ENCODE measurements at places on chromosomes 5 and 9.

DNA sequence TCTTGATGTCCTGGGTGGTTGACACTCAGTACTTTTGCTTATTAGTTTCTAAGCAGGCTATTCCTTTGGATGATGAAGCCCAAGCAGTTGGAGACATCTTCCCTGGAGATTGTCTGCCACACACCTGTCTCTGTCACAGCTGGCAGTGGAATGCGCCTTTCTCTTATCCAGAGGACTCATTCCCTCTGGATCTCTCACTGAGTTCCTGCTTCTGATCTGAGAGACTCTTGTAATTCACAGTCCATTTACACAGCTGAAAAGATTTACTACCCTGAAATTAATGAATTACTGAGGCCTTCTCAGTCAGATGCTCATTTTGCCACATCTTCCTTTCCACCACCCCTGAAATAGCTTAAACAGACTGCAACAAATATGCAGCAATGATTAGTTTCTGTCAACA, 15.9 kb downstream of the TAL2 start:
- DNase-seq, result no peak

DNA sequence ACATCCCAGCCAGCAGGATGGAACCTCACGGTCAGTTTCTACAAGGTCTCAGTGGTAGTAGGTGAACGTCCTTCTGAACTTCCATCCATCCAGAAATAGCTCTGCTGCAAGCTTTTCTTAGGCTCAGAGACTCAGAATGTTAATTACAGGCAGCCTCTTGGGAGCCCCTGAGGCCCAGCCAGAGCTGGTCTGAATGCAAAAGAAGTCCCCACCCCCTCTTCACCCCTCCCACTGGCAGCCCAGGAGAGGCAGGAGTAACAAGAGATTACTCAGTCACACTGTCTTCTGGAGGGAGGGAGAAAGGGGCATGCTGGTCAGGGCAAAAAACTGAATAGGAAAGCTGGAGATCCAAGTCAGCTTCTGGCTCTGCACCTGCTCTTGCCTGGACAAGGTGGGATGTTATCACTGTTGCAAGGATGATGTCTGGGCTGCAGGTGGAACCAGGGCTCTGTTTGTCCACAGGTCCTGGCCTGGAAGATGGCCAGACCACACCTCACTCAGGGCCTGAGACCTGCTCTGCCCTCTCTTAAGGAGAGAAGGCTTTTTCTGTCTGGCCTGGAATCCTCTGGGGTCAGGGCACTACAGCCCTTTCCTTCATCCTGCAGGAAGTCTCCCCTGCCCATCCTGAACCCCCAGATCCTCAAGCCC, 9.1 kb downstream of the ENHO start:
- no peak for DNase-seq

GRCh38 chr9:129640871-129641749, 841 bp downstream of the ASB6 start:
- DNase-seq, result peak; percentile 17

GRCh38 chr9:90107726-90108655, 503.2 kb downstream of the GADD45G start:
- DNase-seq, result peak; percentile 58

DNA sequence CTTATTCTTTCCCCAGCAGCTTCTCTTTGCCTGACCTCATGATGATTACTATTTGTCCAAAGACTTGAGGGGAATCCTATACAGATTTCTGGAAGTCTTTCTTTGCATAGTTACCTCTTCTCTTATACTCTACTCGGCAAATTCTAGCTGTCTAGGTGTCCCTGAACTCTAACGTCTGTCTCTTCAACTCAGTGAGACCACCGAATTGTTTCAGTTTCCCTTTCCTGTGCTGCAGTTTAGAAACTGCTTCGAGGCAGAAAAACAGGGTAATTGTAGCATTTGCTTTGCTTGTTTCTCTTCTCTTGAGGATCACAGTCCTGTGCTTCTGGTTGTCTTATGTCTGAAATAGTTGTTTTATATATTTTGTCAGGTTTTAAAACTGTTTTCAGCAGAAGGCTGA, 14.8 kb downstream of the LVRN start:
- peak; percentile 6 for DNase-seq

DNA sequence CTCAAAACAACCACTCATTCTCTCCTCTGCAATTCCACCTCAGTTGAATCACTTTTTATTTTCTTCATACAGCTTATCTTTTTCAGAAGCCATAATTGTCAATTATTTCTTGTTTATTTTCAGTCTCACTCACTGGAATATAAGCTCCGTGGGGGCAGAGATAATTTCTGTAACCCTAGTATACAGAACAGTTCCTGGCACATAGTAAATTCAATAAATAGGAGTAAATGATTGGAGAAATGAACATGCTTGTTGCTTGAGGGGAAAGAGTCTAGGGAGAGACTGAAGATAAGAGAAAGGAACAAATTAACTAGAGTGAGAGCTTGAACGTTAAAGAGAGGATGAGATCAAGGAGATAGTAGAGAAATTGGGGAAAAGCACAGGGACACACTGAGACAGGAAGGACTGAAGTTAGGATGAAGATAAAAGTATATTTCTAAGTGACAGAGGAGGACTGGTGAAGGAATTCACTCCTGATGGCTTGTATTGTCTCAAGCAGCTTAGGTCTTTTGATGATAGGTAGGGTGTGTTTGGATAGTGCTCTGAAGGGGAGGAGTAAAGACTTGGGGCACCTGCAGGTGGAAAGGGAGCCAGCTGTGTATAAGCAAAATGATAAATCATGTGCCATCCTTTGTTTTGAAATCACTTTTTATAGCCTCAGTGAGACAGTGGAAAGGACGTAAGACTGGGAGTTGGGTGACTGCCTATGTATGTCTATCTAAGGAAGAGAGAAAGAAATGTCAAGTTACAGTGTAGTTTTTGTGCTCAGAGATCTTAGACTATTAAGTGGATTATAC, 2.2 kb downstream of the NAA35 start:
- no peak for DNase-seq

DNA sequence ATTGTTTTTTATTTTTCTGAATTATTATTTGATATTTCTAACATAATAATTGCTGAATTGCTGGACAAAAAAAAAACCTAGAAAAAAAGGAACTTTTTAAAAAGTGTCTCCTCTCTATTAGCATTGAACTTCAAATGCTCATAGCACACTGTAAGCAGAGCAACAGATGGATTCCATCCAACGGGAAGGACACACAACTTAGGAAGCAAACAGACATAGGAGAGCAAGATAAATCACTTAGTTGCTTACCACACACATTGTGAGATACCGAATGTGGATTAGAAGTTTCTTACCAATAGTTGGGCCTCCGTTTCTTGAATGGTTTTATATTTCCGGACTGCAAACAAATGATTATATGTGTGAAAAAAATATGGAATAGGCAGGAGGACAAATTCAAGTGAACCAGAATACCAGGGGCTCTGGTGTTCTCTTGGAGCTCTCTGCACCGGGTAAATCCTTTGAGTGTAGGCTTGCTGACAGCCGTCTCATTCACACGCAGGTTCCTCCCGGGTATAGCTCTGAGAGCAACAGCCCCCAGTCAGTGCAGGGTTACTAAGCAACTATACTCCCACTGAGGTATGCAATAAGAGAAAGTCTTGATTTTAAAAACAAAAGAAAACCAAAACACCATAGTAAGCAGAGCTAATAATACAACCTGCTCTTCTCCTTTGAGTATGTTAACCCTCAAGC, 217.6 kb downstream of the TMEM167A start:
- DNase-seq, result peak; percentile 28

GRCh38 chr9:79568337-79569101, 3.2 kb upstream of the TLE4 start:
- no peak for DNase-seq

GRCh38 chr5:133456933-133457402, 155.4 kb downstream of the FSTL4 start:
- no peak for DNase-seq

DNA sequence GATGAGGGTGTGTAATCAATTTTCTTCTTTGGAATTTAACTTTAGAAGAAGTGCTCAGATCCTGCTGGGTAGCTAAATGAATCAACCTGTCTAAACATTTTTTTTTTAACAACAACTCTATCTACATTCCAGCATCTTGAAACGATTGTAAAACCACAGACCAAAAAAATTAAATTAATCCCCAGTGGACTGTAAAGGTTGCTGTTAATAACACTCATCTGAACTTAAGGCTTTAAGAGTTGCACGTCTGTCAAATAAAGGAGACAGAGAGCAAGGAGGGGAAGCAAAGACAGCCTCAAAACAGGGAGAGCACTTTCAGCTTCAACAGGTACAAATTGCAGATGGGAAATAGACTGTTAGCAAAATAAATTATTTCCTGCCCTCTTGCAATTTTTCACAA, 548.5 kb downstream of the DTWD2 start:
- DNase-seq, result no peak

DNA sequence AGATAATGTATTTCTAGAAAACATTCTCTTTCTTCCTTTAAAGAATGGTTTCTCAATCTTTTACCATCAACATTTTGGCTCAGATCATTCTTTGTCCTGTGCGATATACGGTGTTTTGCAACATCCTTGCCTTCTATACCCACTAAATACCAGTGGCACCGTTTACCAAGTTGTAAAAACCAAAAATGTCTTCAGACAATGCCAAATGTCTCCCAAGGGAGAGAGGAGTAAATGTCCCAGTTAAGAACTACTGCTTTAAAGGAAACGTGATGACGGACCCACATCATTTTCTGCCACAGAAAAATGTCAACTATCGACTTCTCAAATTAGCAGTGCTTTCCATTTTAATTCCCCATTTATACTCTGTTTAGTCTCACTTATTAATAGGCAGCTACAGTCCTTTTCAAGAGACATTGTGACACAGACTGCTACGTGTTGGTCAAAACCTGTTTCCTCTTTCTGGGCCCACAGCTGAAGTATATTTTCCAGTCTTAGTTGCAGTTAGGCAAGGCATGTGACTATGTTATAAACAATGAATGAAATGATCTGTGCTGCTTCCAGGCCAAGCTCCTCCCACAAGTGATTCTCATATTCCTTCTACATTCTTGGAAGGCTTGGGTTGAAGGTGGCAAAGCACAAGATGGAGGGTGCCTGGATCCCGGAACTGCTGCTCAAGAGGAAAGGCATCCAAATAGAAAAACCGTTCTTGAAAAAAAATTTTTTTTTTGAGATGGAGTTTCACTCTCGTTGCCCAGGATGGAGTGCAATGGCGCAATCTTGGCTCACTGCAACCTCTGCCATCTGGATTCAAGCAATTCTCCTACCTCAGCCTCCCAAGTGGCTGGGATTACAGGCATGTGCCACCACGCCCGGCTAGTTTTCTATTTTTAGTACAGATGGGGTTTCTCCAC, 8.8 kb downstream of the PRXL2C start:
- peak; percentile 87 for DNase-seq

- no peak for DNase-seq
These were observed 50.7 kb downstream of the CDKN2A start for GRCh38 chr9:21943464-21943863.

GRCh38 chr5:125883223-125883622, 540.0 kb upstream of the GRAMD2B start:
- no peak for DNase-seq

- DNase-seq, result peak; percentile 79
These were observed 2.7 kb downstream of the BNC2 start for GRCh38 chr9:16867576-16868311.

GRCh38 chr9:115132648-115133047, 14.7 kb upstream of the TNC start:
- peak; percentile 78 for DNase-seq

- DNase-seq, result peak; percentile 74
These were observed 6.5 kb upstream of the RICTOR start for GRCh38 chr5:39080597-39081204.

DNA sequence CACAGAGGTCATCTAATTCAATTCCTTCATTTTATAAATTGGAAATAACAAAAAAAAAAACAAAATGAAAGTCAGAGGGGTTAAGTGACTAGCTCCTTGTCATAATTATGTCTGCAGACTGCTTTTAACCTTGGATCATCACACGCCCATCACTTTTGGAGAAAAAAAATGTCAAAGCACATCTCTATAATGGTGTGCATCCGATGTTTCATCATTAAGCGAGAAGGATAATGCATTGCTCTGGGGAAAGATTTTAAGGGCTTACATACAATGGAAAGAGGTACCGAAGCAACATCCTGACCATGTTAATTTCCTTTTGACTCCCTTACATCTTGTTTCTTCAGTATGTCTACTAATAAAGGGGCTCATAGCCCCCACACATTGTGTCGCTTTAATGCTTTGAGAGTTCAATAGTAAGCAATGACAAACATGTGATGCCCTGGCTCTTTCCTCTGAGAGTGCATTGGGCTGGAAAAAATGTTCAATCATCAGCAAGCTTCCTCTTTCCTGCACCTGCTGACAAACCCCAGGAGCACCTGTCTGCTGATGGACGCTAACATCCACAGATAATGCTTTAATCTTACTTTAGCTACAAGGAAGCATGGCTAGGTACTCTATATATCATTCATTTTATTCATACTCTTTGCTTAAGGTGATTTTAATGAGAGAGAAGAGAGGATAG, 242.2 kb downstream of the SMARCA2 start:
- DNase-seq, result no peak

DNA sequence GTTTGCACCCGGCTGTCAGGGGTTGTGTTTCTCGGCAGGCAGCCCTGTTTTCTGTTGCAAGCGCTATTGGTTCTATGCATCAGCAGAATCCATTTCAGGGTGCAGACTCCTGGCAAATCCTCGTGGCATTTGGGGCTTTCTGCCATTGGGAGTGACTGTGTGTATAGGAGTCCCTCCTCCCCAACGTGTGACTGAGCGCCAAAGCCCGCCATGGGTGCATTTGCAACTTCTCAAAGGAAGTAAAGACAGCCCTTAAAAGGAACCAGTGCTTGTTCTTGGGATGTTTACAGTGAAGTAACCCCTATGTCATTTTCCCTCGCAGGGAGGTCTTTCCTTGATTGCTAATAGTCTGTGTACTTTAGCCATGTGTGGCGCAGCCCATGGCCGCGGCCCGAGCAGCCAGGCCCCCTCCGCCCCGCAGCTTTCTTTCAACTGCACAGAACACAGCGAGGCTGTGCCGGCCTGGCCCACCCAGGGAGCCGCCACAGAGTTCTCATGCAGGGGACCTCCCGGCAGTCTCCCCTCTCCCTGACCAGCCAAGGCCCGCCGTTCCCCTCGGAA, 175.6 kb downstream of the HSD17B3 start:
- peak; percentile 68 for DNase-seq

GRCh38 chr5:139470821-139471300, at the start of gene SMIM33:
TSS of gene SMIM33 (plus strand) at chr5:139471004. CDS start at chr5:139471122, 118 bp downstream.
- DNase-seq, result no peak

GRCh38 chr5:39801306-39801705, 376.5 kb upstream of the DAB2 start:
- DNase-seq, result no peak

- no peak for DNase-seq
These were observed 3.4 kb downstream of the TNC start for GRCh38 chr9:115114546-115114945.

- DNase-seq, result no peak
These were observed 160.6 kb downstream of the PALM2AKAP2 start for GRCh38 chr9:109940561-109940960.

GRCh38 chr9:13436591-13436990, 157.1 kb upstream of the MPDZ start:
- no peak for DNase-seq

GRCh38 chr5:13695076-13695712, 249.3 kb downstream of the DNAH5 start:
- peak; percentile 6 for DNase-seq

GRCh38 chr9:108001237-108001636, 511.7 kb upstream of the KLF4 start:
- DNase-seq, result peak; percentile 46

GRCh38 chr9:14119694-14120514, 194.0 kb downstream of the NFIB start:
- peak; percentile 33 for DNase-seq

- DNase-seq, result no peak
These were observed 217.6 kb upstream of the DMRTA1 start for GRCh38 chr9:22229069-22229468.
